Neural crest cell (in vitro differentiated cells): ENCODE measurements at places on chromosomes 7 and 10. TPM values are rescaled to one million over a fixed set of nuclear protein-coding genes. Genes with fewer than 3 reads are reported as not detected.

OPN4 gene
- not detected in 2 replicates for total RNA-seq

DNA sequence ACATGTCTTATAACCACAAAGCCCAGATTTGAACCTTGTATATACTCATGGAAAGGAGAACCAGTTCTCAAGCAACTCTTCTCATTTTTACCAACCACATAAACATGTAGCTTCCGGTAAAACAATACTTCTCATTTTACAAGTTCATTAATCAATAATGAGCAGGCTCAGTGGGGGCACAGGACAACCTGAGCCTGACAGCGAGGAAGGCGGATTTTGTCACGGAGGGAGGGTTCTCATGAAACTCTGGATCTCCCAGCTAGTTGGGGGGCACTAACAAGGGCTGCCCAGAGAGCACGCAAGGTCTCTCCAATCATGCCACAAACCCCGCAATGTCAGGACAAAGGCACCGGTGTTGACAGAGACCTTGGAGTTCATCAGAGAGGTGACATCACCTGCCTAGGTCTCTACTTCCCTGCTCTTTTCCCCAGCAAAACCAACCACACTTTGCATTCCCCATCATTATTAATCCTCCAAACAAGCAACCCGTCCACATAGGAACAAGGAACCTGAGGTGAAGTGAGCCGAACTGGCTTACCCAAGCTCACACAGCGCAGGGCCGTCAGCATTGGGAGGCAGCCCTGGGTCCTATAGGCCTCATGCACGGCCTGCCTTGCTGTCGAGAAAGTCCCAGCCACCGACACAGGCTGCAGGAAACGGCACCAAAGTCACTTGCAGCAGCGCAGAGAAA is 192.1 kb upstream of the KLF14 start:
- DNase-seq, result no peak

GRCh38 chr7:116575853-116576252 is 51.0 kb downstream of the CAV1 start:
- DNase-seq, result no peak

- DNase-seq, result no peak
Measured at GRCh38 chr10:93436591-93437085, 45.5 kb downstream of the MYOF start.

ACADSB gene
- 16.8 and 17.2 TPM in 2 replicates for total RNA-seq

DNA sequence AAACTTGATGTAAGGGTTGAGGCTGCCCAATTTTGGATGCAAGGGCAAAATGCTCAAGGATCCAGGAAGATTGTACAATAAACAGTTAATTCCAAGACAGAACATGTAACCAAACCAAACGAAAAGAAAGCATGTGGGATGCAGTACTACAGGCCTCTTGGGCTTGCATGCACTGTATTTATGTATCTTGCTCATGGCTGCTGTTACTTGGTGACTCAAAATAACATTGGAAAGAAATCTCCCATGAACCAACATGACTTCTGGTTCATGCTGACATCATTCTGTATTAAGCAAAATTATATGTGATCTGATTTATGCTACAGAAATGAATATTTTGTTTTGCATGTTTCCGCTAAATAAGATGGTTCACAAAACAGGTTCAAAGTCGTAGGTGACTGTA is 65.9 kb upstream of the FZD1 start:
- no peak for DNase-seq

DNA sequence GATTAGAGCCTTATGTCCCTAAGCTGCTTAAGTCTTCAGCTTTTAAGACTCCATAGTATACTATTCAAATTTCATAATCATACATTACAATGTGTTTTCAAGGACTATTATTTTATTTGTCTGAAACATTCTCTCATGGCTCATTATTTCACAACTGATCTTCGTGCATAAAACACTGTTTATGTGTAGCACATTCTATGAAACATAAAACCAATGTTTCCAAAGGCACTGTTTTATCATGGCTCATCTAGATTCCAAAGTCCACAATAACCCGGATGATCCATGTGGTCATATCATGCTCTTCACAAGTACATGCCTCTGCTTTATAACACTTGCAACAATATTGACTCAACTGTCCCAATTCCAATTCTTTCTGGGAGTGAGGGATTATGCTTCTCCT is 806.1 kb downstream of the TNS3 start:
- DNase-seq, result no peak

GRCh38 chr7:85483177-85483576 is 296.3 kb upstream of the SEMA3D start:
- no peak for DNase-seq

- DNase-seq, result no peak
Measured at GRCh38 chr7:82204694-82205093, 238.9 kb downstream of the CACNA2D1 start.

DNA sequence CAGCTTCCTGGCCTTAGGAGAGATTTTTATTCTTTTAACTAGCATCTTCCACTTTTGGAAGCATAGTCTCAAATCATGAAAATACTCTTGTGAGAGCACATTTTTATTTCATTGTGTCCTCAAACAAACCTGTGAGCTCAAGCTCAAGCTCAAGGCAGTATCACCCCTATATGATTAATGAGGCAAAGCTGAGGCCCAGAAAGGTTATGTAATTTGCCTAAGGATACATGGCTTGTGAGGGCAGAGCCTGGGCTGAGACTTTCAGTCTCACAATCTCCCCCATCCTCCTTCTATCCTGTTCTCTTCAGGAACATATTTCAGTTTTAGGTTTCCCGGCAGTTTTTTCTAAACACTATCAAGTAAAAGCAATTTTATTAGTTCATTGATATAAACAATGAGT is 359.5 kb downstream of the PTEN start:
- no peak for DNase-seq

PIP4K2A gene
- total RNA-seq, result 25.4 and 28.7 TPM in 2 replicates

GRCh38 chr10:125559210-125559609 is 123.8 kb downstream of the TEX36 start:
- DNase-seq, result no peak

CYP26A1 gene
- total RNA-seq, result 0.23 and 0.30 TPM in 2 replicates

DNA sequence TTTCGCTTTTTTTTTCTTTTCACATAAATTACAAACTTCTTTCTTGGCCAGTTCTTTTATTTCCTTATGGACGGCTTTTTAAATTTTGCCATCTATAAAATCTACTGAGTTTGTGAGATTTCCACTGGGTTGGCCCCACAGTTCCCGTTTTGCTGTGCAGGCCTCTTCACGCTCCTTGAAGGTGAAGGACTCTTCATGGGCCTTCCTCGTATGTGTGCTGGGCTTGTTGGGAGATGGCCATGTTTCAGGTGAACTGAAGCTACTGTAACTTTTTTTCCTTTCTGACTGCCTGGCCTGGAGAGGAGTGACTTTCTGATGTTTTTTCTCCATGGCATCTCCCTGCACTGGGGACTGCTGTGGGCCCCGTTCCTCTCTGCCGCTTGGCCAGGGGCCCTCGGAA is 262.4 kb downstream of the COBL start:
- no peak for DNase-seq

DNA sequence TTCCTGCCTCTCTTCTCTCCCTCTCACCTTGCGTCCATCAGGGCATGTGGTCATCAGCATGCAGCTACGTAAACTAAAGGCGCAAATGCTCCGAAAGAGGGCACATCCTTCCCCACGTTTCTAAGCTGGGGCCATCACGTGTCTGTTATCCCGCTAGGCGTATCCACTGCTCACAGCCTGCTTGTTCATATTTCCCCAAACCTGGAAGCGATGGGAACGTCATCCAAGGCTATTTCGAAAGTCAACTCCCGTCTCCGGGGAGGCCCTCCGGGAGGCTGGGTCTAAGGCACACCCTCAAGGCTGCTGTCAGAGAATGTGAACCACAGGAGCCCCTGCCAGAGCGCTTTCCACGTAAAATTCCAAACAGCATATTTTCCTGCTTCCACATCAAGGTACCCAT is 199.2 kb downstream of the DIP2C start:
- no peak for DNase-seq

DNA sequence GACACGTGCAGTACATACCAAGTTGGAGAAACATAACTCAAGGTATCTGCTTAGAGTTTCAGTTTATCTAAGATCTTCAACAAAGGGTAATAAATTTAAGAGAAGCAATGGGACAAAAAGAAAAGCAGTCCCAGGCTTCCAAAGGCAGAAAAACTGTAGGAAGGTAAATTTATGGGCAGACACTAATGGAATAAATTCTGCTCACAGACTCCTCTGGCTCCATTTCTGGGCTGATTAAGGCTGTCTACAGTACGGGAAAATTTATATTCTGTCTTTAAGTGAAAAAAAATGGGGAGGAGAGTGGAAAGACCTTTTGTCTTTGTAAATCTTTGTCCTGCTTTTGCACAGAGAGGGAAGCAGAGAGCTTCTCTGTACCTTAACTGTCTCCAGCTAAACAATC is 587.5 kb upstream of the IGFBP3 start:
- DNase-seq, result no peak

- no peak for DNase-seq
Measured at GRCh38 chr7:803243-803635, 29.0 kb upstream of the SUN1 start.

- no peak for DNase-seq
Measured at GRCh38 chr10:1779796-1780195, 42.5 kb upstream of the ADARB2 start.

WEE2 gene
- not detected in 2 replicates for total RNA-seq

- no peak for DNase-seq
Measured at GRCh38 chr7:86645676-86646276, 2.1 kb downstream of the GRM3 start.

EN2 gene
- 7.2 and 8.2 TPM in 2 replicates for total RNA-seq

GRCh38 chr10:49242604-49243003 is 54.4 kb upstream of the TMEM273 start:
- DNase-seq, result no peak

- DNase-seq, result no peak
Measured at GRCh38 chr7:118452128-118452527, 227.6 kb downstream of the ANKRD7 start.
